Ovary (tissue), 10 donors: ENCODE measurements at places on chromosomes 4 and X.
A peak's percentile ranks its signal among the peaks of the same experiment; 100 is the strongest.

DNA sequence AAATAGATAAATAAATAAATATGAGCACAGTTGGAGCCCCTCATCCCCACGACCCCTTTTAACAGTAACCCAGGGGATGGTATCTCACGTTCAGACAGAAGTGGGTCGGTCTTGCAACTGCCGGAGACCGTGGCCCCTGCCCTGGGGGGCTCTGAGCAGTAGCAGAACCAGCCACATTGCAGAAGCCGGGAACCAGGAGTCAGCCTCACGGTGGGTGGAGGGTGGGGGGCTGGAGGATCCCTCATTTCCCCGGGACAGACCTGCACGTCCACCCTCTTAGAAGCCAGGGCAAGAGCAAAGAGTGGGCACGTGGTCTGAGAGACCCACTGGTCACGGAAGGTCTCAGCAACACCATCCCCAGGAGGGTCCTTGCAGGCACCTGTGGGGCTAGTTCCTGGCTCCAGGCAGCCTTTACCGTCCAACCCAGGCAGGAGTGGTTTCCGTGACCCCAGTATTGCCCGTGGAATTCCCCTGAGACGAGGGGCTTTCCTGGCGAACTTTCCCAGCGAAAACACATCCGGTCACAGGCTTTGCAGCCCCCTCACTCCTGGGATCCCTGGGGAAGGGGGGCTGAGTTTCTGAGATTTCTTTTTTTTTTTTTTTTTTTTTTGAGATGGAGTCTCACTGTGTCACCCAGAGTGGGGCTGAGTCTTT is 8.8 kb upstream of the IL3RA start:
- DNase-seq: no peak

GRCh38 chr4:75698963-75699228 is 25.5 kb upstream of the USO1 start:
- no peak for DNase-seq

- no peak for DNase-seq
Observed at GRCh38 chr4:3818371-3818770, 52.2 kb downstream of the ADRA2C start.

GRCh38 chrX:132169554-132169953 is 41.7 kb upstream of the FRMD7 start:
- DNase-seq: no peak

GRCh38 chr4:62274782-62275181 is 1074.7 kb downstream of the ADGRL3 start:
- DNase-seq: no peak

GRCh38 chr4:105436414-105436813 is 37.4 kb downstream of the PPA2 start:
- DNase-seq: no peak

DNA sequence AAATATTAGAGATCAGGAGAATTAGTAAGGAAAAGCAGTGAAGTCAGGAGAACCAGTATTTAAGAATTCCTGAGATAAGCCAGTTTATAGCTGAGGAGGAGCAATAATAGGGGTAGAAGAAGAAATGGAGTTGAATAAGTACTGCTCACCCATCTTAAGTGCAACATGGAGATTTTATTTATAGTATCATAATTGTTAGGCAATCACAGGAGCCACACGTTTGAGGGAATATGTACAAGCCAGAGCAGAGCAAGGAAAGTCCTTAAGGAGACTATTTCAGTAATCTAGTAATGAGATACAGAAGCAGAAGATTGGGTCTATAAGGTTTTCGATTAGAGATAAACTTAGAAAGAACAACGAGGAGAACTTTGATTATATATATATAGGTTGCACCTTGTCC is 145.0 kb downstream of the KDM6A start:
- DNase-seq: no peak

DNA sequence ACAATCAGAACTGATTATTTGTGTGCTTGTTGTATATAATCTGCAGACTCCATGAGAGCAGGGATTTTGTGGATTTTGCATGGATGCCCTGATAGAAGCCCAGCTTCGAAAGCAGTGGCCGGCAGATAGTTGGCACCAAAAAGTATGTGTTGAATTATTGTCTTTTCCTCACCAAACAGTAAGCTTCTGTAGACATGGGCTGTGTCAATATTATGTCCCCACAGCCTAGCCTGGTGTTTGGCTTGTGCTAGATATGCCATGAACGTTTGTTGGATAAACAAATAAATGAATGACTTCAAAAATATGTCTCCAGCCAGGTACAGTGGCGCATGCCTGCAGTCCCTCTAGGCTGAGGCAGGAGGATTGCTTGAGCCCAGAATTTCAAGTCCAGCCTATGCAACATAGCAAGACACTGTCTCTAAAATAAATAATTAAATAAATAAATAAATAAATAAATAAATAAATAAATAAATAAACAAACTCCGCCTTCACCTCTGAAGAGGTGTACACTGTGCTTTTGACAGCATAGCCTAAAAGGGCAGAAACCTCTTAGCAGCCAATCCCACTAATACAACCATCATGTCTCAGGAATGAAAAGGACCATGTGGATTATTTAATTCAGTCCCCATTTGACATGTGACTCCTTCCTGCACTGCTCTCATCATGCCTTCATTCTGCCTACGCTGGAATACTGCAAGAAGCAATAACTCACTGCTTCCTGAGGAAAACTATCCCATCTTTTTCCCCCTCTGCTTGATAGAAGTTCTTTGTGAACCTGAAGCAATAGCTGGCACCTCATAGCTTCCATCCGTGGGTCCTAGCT is 335.2 kb downstream of the FBXW7 start:
- DNase-seq: no peak

DNA sequence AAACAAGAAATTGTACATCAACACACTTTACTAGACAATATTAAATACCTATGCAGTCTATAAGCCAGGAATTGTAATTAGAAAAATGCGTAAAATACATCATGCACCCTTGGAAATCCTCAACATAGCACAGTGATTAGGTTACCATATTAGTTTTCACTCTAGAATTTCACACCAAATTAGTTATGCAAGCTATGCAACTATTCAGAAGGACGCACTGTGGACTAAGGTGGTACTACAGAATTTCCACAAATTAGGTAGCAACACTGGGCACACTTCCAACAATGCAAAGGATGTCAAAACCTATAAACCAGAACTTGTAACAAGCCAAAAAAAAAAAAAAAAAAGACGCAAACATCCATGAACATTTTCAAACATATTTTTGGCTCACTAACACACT is 71.1 kb upstream of the ZCCHC13 start:
- DNase-seq: no peak

- no peak for DNase-seq
Observed at GRCh38 chr4:157172011-157172410, 48.5 kb upstream of the GRIA2 start.

GRCh38 chr4:3128976-3129375 is 54.5 kb downstream of the HTT start:
- DNase-seq: no peak

DNA sequence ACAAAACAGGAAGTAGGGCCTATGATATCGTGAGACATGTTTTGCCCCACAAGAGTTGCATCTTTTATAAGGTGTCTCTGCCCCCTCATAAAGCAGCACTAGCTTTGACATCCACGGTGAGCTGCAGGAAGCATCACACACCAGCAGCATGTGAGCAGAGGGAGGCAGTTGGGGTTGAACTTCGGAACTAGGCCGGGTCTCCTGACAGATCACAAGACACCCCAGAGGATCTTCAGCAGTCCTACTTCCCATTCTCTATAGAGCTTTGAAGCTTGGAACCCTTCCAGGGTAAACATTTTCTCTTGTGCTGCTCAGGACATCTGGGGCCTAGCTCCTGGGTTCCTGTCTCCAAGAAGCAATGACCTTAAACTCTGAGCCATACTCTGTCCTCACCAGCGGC is 27.5 kb downstream of the YY2 start:
- no peak for DNase-seq

GRCh38 chrX:153450114-153450948 is 4.5 kb upstream of the TREX2 start:
- peak; percentile 7 for DNase-seq

DNA sequence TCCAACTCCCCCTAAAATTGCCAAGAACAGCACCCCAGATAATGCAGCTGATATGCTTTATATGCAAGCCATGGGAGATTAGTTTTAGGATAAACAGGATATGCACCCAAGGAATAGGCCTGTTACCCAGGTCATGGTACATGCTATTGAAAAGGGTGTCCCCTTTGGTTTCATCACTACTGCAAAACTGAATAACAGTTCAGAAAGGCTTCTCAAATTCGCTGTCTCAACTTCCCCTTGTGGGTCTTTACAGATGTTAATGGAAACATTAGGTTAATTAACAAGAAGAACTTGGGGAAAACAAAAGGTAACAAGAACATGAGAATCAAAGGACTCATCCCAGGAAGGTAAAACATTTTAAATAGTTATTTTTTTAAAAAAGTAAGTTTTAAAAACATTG is 318.7 kb downstream of the PRR32 start:
- DNase-seq: no peak
